Inflammatory macrophage treated with lipopolysaccharide for 4 hours (primary cell): ENCODE measurements at places on chromosomes 12 and 14.

DNA sequence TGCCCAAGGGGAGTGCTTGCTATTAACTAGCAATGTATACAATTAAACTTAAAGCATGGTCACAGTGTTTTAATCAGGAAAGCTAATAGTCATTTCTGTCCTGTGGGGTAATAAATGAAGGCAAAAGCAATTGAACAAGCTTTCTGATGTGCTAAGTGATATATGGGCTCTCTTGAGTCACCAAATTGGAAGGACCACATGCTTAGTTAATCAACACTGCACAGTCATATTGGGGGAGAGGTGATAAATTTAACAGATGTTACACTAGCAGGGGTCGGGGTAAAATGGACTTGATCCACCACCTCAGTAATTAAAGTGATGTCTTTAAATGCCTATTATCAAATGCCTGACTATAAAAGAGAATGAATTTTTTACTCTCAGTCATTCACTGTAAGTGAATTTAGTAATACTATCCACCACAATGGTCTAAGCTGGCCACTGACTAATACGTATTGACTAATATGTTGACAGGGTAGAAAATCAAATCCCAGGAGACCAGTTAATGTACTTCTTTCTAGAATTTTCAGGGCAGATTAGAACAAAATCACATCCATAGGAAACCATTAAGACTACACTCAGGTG, 736.3 kb downstream of the RPS29 start:
- no peak for DNase-seq

DNA sequence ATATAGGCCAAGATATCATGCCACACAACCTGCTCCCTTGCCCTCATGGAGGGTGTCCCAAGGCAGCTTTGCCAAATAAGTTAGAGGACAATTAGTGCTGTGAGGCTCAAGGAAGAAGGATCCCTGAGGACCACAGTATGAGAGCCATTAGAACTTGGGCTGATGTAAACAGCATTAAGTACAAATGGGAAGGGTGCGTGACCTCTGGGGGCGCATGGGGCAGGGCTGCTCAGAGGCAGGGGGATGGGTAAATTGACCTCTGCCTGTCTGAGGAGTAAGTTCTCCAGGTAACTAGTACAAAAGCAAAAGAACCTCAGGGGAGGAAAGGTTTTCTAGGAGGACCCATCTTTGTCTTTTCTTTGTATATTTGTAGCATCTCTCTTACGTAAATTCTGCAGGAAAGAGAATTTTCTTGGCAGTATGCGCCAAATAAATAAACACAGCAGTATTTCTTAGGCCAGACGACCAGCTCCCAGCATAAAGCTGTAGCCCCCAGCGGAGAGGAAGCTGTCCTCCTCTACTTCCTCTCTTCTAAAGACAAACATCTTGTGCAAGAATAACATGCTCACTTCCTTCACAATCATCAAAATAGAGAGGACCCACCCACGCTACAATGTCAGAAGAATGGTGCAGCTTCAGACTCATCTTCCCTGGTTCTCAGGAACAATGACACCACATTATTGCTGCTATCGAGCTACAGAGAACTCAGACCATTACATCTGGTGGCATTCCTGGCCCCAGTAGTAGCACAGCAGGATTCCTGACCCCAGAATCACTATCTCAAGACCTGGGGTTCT, 16.4 kb upstream of the VWF start:
- DNase-seq = peak; percentile 100

DNA sequence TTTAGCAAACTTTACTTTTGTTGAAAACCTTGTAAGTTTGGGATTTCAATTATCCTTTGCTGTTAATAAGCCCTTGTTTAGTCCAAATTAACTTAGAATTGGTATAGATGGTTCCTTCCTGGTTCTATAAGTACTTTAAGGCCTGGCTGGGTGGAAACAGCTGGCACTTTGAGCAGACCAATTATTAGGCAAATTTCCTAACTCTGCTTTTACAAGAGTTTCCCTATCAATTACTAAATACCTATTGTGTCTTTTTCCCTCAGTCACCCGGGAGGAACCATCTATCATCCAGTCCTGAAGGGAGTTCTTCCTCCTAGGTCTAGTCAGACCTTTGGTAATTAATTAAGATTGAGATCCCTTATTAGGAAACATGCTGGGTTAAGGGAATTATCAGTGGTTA, 138.0 kb downstream of the SLC38A6 start:
- DNase-seq = peak; percentile 59

GRCh38 chr12:110639336-110640141, 25.6 kb downstream of the TCTN1 start:
- DNase-seq = peak; percentile 53

DNA sequence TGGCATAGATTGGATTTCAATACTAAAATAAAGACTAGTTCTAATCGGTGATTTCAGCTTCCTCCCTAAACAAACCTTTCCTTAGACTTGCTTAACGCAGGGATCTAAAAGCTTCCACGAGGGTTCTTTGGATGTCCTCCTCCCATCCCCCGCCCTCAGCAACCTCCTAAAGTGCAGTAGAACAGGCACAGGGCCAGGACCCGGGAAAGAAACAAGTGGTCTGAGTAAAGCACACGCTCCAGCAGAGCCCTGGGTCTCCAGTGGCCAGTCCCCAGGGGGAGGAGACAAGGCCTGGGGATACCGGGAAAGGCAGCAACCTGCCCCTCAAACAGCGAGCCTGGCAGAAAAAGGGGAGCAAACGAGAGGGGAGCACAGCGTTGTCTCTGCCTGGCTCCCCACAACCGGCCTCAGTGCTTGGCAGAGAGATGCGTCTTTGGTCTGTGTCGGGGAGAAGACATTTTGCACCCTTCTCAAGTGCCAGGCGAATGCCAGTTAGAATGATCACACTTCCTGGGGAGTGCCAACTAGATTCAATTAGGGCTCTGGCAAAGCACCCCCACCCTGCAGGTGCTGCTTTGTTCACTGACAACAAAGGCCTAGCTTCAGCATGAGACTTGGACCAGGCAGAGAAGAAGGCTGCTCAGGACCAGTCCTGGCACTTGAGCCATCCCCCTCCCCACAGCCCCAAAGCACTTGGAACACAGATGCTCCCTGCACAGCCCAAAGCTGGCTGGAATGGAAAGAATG, 17.1 kb upstream of the SLC6A12 start:
- no peak for DNase-seq

- peak; percentile 55 for DNase-seq
Observed at GRCh38 chr12:42568952-42569915, 20.3 kb downstream of the PRICKLE1 start.

GRCh38 chr12:3315201-3315661, 175.8 kb upstream of the PRMT8 start:
- no peak for DNase-seq

DNA sequence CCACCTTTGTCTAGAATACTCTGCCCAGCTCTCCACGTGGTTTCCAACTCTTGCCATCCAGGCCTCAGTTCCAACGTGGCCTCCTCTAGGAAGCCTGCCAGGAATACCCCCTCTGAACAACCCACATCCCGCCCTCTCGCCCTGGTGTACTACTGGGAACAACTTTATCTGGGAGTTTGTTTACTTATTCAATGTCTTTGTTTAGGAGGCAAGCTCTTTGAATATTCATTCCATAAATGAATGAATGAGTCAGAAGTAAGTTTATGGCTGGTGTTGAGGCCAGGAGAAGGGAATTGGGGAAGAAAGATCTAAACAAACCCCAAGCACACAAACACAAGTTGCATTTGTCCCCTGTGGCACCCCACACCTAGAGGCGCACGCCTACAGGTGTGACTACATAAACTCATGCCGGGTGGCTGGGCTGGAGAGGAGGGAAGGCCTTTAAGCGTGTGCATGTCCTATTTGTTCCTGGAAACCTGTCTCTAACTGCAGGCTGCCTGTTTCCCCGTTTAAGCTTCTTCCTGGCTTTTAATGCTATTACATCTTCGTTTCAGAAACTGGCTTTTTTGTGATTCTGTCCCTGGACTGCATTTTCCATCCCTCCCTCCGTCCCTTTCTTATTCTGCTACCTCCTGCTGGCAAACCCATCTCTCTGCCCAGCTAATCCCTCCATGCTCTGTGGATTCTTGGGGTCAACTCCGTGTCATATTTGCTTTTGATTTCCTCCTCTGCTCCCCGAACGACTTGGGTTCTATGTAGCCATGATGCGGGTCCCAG, 57.9 kb downstream of the FZD10 start:
- DNase-seq = no peak

- DNase-seq = no peak
Observed at GRCh38 chr14:55530464-55530863, 49.5 kb upstream of the KTN1 start.

DNA sequence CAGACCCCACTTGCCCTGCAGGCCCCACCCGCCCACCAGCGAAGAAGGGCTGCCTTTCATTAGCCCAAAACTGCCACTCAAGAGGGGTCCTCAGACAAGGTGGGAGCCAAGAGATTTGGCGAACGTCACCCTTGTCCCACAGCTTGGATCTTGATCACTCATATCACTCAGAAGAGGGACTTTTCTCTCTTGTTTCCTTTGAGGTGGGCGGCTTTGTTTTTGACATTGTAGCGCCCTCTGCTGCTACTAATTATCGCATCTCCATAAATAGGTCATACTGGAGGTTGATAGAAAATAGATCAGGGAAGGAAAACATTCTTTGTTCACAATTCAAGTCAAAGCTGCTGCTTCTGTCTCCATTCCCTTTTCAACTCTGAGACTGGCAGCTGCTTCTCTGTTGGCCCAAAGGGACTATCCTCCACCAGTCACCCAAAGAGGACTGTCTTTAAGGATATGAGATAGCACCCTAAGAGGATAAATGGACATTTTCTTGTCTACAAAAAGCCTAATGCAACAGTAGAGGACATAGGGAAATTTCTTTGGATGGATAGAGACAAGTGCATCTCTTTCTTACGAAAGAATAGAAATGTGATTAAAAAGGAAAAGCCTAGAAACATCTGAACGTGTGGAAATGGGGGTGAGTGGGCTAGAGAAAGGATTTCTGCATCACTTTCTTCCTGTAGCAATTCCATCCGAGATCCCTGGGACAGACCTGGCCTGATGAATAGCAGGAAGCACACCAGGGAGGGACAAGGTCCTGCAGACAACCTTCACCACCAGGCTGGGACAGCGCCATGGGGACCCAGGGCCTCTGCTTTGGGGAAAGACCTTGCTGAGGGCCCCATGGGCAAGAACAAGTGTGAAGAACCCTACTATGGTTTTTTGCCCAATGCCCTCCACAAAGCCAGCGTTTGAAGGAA, 115.8 kb downstream of the DAD1 start:
- DNase-seq = peak; percentile 63

GRCh38 chr12:106291342-106291741, 11.2 kb upstream of the TCP11L2 start:
- no peak for DNase-seq

GRCh38 chr14:82778008-82778590, 1244.4 kb upstream of the SEL1L start:
- no peak for DNase-seq

- DNase-seq = no peak
Observed at GRCh38 chr14:82642425-82642824, 1108.8 kb upstream of the SEL1L start.

DNA sequence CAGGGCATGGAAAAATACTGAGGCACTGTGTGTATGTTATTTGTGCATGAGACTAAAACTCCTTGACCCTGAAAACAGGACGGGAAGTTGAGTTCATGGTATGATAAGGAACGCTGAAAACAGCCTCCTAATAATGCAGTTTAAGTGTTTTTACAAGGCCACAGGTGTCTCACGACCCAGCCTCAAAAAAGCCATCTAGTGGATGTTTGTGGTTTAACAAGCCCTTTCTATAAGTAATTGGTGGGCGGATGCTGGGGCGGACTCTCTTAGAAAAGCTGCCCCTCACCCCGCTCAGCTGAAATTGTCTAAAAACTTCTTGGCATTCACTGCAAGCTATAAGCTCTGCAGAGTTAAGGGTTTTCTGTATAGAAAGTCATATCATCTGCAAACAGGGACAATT, 184.5 kb downstream of the NUBPL start:
- DNase-seq = no peak

GRCh38 chr14:31429791-31430190, 9.4 kb upstream of the HEATR5A start:
- DNase-seq = no peak

- peak; percentile 54 for DNase-seq
Observed at GRCh38 chr12:66236969-66237368, 48.0 kb downstream of the IRAK3 start.

DNA sequence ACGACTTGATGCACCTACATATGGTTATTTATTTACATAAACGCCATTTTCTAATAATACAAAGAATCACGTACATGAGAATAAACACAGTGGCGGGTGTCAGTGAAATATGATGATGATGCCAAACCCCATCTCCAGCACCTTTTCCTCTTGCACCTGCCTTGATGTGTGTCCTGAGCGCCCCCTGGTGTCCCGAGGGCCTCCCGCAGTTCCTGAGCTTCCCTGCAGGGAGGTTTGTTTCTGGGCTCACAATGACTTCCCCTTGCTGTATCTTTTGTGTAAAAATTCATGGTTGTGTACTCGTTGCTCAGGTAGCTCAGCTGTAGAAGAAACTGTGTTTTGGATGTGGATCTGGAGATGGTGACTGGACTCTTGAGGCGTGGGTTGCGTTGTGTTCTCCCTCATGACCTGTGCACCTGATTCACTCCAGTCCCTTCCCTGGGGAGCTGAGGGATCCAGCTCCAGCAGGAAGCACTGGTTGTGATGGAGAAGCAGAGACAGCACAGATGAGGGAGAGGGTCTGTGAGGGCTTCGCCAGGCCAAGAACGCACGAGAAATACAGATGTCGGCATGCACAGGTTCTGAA, 1037.8 kb downstream of the TMEM121 start:
- peak; percentile 44 for DNase-seq

DNA sequence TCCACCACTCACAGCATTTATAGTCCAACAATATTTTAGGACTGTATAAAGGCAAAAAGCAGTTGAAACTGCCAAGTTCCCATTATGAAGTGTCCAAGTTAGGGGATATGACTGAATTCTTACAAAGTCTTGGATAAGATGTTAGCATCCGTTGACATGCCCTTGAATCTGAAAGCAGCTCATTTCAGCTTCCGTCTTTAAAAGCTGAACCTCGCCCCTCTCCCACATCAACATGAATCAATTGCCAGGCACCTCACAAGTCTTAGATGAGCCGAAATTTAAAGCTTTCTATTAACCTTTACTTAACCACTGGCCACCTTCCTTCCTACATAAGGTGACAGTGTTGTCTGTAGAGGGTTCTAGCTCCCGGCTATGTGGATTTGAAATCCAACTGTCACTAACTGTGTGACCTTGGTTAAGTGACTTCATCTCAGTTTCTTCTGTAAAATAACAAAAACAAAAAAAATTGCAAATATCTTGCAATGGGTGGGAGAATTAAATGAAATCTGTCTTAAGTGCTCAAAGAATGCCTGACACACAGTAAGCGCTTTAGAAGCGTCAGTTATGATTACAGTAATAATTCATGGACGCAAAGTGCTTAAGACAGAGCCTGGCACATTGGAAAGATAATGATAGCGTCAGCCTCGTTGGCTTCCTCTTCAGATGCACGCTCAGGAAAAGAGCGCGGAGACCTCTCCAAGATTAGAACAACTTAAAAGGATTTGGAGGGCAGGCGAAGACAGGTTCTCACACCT, 1.2 kb downstream of the PPP1CC start:
- peak; percentile 76 for DNase-seq

GRCh38 chr12:96193725-96194575, at the start of gene ELK3:
TSS of gene ELK3 (plus strand) at chr12:96194375.
- DNase-seq = peak; percentile 70

DNA sequence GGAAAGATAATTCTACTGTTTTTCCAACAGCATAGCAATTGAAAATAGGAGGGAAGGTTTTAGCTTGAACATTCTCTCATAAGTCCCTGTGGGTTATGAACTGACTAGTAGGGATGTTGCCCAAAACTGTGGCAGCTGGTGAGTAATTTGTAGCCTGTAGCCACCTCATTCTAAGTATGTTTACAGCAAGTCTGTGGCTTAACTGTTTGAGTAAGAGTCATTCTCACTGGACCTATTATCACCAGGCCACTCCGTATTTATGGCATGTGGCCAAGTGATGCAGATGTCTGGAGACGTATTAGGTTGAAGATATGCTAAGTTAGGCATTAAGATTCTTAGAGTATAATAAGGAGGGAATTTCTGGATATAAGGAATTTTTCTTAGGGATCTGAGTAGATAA, 458.3 kb downstream of the ETNK1 start:
- no peak for DNase-seq
